Stimulated activated CD8-positive, alpha-beta memory T cell treated with anti-CD3 and anti-CD28 coated beads, Interleukin-4, amount 100 ng/mL, for 24 hours (primary cell): ENCODE measurements at places on chromosomes 7 and 10.

DNA sequence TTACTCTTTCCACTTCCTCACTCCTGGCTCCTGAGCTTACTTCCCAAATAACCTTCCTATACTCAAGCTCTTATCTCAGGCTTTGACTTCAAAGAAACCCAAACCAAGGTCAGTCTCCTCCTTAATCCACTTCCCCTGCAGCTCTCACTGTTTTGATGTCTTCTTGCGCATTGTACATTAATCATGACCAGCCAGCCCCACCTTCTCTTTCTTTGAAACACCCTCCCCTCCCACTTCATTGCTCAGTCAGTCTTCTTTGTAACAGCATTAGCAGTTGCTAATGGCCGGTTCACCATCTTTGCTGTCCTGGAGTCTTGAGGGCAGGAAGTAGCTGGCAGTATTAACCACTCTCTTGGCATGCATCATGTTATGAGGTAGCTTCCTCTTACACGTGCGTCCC is 57.9 kb upstream of the CHCHD3 start:
- DNase-seq: no peak

GRCh38 chr10:75400771-75401568 is 594 bp downstream of the ZNF503 start:
- DNase-seq: no peak

DNA sequence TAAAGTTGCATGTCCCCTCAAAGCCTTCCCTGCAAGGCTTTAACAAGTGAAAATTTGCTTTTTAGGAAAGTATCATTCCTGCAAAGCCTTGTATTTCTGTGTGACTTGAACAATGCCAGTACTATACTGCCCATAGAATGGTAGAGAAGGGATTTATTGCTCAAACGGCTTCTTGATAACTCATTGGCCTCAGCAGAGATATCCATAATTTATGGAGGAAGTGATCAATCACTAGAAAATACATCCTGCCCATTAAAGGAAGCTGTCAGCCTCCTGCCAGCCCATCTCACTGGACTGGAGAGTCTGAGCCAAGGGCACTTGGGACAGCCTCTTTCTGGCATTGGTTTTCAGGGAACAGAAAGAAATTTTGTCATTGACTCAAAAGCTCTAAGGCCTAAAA is 152.6 kb downstream of the XPNPEP1 start:
- no peak for DNase-seq

- DNase-seq: no peak
Measured at GRCh38 chr10:71297343-71297742, 21.7 kb upstream of the SLC29A3 start.

DNA sequence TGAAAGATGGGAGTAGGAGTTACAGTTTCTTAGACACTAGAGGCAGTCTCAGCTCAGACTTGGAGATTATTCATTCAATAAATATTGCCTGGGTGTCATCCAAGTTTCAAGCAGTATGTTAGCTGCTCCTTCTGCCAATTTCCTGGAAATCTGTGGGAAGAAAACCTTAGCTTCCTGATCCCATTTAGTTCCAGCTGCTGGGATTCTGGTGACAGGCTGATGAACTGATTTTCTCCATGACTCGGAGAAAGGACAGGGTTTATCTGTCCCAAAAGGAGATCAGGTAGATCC is 95.8 kb downstream of the CLEC2L start:
- DNase-seq: no peak
